ENCODE measurements at places on chromosomes 13 and 19. TPM values are rescaled to one million over a fixed set of nuclear protein-coding genes. Genes with fewer than 3 reads are reported as not detected.

GRCh38 chr13:79637133-79637763 is 156.3 kb downstream of the NDFIP2 start:
- DNase-seq = no peak
- no peaks in the 10 kb centered on the region for H3K4me1 ChIP-seq
- H3K36me3 ChIP-seq = no peaks in the 10 kb centered on the region
- H3K27me3 ChIP-seq = no peaks in the 10 kb centered on the region

- H3K36me3 ChIP-seq = no peaks in the 10 kb centered on the region
- peaks cover 7% of the 10 kb centered on the region for H3K4me1 ChIP-seq
- DNase-seq = no peak
- H3K27ac ChIP-seq = no peak overlapping the region
- no peak overlapping the region for H3K4me3 ChIP-seq
- H3K27me3 ChIP-seq = no peaks in the 10 kb centered on the region
Measured at GRCh38 chr13:74758188-74758587, 624.0 kb upstream of the KLF12 start.

GRCh38 chr19:37928527-37929286 is 21.7 kb downstream of the SIPA1L3 start:
- peaks cover 2% of the 10 kb centered on the region for H3K27me3 ChIP-seq
- no peak for DNase-seq
- no peak overlapping the region for H3K4me3 ChIP-seq
- H3K4me1 ChIP-seq = peaks cover 20% of the 10 kb centered on the region
- H3K27ac ChIP-seq = no peak overlapping the region
- H3K36me3 ChIP-seq = peaks cover 5% of the 10 kb centered on the region

The HRC gene
- total RNA-seq = 0.72 TPM

The GTPBP3 gene
- 27.3 TPM for total RNA-seq

The MBNL2 gene
- total RNA-seq = 137 TPM

- H3K4me1 ChIP-seq = no peaks in the 10 kb centered on the region
- H3K27me3 ChIP-seq = no peaks in the 10 kb centered on the region
- H3K4me3 ChIP-seq = no peak overlapping the region
- no peaks in the 10 kb centered on the region for H3K36me3 ChIP-seq
Measured at GRCh38 chr13:95893861-95894260, 159.3 kb downstream of the UGGT2 start.

The MAP1S gene
- total RNA-seq = 173 TPM

The PABPC3 gene
- 0.44 TPM for total RNA-seq

Data from endothelial cell (in vitro differentiated cells).